ENCODE measurements at places on chromosomes 7 and 10.

DNA sequence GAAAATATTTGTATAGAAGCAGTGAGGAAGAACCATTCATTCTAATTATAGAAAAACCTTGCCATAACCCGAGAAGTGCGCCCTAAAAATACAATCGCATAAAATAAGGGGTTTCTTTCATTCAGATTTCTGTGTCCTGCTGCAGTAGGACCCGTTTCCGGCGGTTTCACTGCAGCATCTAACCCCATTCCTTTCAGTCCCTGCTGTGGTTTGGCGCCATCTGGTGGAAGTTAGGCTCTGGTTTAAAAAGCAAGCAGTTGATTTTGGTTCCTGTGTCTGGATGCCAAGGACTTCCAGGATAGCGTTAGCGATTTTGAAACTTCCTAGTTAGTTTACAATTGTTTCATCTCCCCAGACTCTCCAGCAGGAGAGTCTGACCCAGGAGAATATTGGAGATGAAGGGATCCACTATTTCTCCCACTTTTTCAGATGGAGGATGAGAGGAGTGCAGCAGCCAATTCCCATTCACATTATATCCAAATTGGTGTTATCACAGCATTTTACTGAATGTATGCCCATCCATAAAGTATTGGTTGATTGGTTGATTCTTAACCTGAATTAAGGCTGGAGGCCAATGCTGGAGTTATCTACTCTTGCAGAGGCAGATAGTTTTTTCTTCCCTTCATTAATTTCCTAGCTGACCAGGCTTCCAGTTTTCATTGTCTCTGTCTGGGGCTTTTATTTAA lies 128.8 kb upstream of the CACNA2D1 start:
- DNase-seq: peak; percentile 82

DNA sequence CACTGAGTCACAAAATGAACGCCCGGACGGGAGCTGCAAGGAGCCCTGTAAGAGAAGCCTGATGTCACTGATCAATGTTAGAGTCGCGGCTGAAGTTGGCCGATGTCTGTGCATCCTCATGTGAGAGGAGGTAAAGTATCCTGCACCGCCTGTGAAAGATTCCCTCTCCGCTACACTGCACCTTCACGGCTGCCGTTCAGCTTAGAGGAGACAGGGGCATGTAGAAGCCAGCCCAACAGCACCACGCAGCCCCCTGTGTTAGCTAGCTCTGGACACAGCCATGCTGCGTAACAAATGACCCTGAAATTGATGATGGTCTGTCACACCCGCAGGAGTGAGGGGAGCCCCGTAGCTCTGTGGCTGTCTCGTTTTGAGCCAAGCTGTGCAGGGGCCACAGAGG lies 81.5 kb upstream of the DIP2C start:
- peak; percentile 7 for DNase-seq

DNA sequence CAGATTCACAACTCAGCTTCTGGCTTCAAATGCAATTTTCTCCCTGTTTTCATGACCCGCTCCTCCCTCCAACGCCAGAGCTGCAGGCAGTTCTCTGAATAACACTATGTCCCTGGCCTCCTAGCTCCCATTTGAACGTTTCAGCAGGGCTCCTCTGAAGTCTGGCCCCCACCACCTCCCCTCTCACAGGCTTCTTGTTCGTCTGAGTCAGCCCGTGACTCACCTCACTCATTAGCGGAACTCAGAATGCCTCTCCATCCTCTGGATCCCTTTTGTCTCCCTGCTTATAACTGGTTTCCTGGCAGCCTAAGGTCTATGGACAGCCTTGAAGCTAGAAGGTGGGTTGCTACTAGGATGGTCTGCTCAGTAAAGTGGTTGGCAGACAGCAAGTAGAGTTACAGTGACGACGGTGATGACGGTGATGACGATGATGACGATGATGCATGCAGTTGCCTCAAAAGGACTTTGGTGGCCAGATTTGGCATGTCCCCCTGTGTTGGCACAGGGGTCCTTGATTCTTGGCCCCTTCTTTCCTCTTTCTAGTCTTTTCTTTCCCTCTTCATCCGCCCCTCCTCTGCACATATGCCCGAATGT lies 83.3 kb upstream of the MKLN1 start:
- no peak for DNase-seq

DNA sequence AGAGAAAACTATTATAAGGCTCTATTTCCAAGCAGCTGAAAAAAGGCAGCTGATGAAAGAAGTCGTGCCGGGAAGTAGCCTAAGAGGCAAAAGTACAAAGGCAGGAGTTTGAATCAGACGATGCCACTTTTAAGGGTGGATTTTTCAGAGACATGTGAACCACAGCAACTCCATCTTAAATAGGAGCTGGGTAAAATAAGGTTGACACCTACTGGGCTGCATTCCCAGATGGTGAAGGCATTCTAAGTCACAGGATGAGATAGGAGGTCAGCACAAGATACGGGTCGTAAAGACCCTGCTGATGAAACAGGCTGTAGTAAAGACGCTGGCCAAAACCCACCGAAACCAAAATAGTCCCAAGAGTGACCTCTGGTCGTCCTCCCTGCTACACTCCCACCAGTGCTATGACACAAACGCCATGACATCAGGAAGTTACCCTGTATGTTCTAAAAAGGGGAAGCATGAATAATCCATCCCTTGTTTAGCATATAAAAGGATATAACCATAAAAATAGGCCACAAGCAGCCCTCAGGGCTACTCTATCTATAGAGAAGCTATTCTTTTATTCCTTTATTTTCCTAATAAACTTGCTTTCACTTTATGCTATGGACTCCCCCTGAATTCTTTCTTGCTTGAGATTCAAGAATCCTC lies 45.5 kb upstream of the PRSS1 start:
- DNase-seq: no peak

GRCh38 chr7:3805151-3805550 lies 504.1 kb downstream of the SDK1 start:
- no peak for DNase-seq

GRCh38 chr7:149824301-149824741 lies 13.9 kb upstream of the ZNF862 start:
- DNase-seq: no peak

DNA sequence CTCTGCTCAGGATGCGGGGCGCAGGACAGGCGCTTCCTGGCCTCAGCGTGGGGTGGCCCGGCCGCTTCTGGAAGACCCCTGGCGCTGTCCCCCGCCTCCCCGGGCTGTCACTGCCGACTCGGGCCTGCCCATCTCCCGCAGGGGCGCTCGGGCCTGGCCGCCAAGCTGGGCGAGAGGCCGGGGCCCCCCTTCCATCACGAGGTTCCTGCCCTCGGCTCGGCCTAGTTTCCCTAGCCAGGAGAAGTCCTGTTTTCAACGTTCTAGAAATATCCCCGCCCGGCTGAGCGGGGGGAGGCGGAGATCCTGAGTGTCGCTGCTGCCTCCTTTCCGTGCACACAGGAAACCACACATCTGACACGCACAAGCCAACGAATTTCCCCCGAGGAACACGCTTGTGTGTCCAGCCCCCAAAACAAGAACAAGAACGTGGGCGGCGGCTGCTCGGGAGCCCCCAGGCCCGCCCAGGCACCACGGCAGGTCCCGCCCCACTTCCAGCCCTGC lies 33.7 kb downstream of the AP5Z1 start:
- no peak for DNase-seq

GRCh38 chr7:41624818-41625217 lies 78.1 kb downstream of the INHBA start:
- no peak for DNase-seq

GRCh38 chr10:20877554-20877953 lies 19.6 kb downstream of the NEBL start:
- DNase-seq: no peak

DNA sequence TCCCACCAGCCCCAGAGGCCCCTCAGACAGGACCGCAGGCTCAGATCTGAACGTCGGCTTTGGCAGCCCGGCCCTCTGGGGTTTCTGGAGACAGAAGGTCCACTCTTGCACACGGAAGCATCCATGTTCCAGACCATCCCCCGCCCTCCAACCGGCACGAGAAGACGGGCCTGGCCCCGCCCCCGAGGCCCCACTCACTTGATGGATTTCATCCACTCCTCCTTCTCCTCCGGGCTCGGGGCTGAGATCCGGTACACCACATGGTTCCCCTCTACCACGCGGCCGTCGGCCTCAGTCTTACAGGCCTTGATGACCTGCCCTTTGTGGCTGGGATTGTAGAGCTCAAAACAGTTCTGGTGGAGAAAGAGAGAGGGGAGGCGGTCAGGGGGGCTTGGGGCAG lies 107.3 kb downstream of the CYTH3 start:
- DNase-seq: no peak

- no peak for DNase-seq
Measured at GRCh38 chr10:13118784-13119410, 18.9 kb downstream of the OPTN start.

DNA sequence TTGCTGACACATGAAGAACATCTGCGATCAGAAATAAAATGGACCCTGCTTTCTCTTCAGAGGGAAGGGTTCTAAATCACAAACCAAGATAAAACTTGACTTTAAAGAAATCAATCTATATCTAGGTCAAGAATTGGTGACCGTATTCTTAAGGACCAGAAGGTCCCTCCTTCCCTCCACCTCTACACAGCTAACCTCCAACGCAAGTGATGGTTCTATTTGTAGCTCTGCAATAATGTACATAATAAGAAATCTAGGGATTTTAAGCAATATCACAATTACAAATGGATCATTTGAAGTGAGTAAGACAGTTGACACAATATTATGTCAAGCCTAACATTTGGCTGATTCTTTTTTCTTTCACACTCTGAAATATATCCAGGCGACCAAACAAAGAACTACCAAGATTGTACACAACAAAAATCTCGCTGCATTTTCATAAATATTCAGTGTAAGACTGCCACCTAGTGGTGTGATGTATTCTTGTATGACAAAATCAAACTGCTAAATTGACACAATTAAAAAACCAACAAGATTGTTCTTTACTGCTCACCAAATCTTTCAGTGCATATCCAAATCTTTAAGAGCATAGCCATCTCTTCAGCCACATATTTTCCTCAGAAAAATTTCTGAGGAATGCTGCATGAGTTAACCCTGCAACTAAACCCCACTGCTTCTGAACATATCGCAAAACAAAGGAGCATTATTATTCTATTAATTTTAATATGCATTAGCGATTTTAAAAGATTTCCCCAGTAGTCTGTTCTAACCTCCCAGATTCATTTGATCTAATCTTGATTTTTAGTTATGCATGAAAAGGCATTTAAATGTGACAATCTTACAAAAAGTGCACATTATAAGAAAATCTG lies 44.5 kb downstream of the ICA1 start:
- DNase-seq: no peak

- DNase-seq: peak; percentile 45
Measured at GRCh38 chr7:2488272-2488645, 12.1 kb upstream of the GRIFIN start.

- no peak for DNase-seq
Measured at GRCh38 chr7:154679379-154680053, 323.4 kb downstream of the PAXIP1 start.

DNA sequence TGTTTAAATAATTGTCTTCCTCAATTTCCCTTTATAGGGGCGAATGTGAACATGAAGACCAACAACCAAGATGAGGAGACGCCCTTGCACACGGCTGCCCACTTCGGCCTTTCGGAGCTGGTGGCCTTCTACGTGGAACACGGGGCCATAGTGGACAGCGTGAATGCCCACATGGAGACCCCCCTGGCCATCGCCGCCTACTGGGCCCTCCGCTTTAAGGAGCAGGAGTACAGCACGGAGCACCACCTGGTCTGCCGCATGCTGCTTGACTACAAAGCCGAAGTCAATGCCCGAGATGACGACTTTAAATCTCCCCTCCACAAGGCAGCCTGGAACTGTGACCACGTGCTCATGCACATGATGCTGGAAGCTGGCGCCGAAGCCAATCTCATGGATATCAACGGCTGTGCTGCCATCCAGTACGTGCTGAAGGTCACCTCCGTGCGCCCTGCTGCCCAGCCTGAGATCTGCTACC lies 42.1 kb downstream of the ASB4 start:
- no peak for DNase-seq

GRCh38 chr7:80770061-80770460 lies 131.6 kb downstream of the CD36 start:
- DNase-seq: no peak
